ENCODE measurements at places on chromosomes 11 and 22.

GRCh38 chr11:19555266-19555665 lies 157.4 kb upstream of the NAV2 start:
- DNase-seq: no peak

GRCh38 chr11:1639102-1639620 lies 9.6 kb downstream of the KRTAP5-5 start:
- DNase-seq: no peak

GRCh38 chr11:43644621-43645299 lies 35.8 kb upstream of the HSD17B12 start:
- no peak for DNase-seq

- no peak for DNase-seq
Observed at GRCh38 chr11:32154275-32154674, 63.4 kb downstream of the RCN1 start.

All from AG08396 (cell line).